ENCODE measurements at places on chromosomes 12 and 14.
A peak's percentile ranks its signal among the peaks of the same experiment; 100 is the strongest.

DNA sequence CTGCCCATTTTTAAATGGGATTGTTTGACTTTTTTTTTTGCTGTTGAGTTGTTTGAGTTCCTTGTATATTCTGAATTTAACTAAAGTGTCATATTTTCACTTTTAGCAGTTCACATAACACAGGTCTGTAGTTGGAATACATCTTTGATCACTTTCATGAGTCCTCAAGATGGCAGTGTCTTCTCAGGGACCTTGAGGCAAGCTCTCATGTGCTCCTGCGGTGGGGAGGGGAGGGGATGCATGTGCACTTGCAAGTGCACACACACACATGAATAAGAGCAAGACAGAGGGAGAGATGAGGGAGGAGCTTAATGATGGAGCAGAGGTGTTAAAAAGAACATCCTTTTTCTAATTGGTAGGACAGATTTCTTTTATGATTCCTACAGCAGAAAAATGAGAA, 291.4 kb upstream of the OR4E1 start:
- no peak for DNase-seq

DNA sequence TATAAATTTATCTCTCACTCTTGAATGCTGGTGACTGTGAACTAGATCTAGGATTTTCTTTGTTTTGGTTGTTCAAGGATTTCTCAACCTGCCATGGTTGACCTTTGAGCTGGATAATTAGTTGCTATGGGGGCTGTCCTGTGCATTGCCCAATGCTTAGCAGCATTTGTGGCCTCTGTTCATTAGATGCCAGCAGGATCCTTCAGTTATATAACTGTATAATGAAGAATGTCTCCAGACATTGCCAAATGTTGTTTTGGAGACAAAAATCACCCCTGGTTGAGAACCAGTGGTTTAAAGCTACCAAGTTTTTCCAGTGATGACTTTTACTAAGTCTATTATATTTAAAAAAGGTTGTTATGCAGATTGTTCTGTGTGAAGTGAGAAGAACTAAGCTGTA, 147.9 kb upstream of the STXBP6 start:
- no peak for DNase-seq

- no peak for DNase-seq
Measured at GRCh38 chr12:12979126-12979525, 20.9 kb downstream of the HEBP1 start.

GRCh38 chr14:68714991-68715924, 77.6 kb downstream of the ZFP36L1 start:
- no peak for DNase-seq

DNA sequence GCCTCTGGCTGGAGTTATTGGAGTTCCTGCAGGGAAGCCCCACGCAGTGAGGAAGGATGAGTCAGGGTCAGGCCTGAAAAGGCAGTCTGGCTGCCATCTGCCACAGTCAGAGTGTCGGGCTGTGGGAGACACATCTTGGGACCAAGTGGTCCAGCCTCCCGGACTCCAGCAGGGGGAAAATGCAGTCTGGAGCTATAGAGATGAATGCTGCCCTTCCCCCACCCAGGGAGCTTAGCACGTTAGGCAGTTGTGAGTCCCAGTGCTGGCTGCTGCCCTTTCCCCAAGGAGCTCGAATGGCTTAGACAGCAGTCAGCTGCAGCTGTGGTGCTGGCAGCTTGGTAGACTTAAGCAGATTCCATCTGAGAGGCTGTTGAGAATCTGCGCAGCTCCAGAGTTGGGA, 8.2 kb upstream of the NTS start:
- DNase-seq = no peak

DNA sequence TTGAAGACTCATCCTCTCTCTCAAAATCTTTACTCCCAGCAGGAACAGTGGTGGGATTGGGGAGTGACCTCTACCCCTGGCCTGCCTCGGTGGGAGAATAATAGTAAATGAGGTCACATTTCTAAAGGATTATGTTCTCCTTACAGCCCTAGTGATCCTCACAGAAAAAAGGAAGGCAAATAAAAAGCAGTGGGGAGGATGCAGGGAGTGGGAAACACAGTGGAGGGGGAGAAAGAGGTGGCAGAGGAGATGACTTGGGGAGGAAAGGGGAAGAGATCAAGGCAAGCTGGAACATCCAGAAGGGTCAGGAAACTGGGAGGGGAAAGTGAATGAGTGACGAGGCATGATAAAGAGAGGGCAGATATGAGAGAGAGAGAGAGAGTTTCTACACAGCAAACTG, 8.3 kb upstream of the SYNDIG1L start:
- DNase-seq = no peak

DNA sequence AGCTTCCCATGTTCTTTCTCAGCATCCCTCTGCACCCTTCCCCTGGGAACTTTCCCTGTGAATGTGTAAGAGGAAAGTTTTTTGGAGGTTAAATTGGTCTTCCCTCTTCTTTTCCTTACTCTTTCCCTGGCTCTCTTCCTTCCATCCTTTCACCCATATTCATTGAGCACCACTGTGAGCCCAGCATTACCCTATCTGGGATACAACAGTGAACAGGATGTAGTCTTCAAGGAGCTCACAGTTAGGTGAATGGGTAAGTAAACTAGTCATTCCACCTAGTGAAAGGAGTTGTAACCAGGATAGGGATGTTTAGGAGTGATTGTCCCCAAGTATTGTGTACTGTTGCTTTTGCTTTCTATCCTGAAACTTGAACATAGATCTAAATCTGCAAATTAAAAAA, 123.8 kb downstream of the MYRFL start:
- no peak for DNase-seq

GRCh38 chr14:41297576-41298327, 308.9 kb upstream of the LRFN5 start:
- DNase-seq = no peak

GRCh38 chr12:32012249-32012785, 53.1 kb downstream of the RESF1 start:
- DNase-seq = no peak

DNA sequence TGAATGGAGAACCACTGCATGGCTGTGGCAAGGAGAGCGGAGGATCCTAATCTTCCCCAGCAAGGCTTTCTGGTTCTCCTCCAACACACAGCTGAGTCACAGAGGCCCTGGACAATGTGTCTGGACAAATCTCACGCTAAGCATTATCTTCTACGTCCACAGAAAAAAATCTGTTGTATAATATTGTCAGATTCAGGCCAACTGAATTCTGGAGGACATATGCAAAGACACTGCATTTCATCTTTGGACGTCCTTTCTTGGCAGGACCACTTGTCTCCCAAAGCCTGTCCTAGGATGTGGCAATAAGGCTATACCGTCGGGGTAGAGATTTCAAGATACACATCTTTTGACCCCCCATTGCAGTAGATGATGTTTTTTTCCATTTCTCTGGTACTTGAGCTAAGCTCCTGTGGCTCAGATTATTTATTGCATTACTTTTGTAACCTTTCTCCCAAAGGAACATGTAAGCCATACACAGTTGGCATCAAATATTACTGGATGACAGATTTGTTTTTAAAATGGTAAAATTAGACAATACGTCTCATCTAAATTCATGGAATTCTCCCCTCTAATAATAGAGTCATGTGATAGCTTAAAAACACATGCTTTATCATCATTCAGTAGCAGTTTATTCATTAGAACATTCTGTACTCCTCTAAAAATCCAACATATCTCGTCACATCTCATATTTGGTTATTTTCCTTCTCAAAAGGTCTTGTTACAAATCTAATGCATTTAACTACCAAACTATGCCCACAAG, 19.4 kb downstream of the LMO3 start:
- DNase-seq = no peak

DNA sequence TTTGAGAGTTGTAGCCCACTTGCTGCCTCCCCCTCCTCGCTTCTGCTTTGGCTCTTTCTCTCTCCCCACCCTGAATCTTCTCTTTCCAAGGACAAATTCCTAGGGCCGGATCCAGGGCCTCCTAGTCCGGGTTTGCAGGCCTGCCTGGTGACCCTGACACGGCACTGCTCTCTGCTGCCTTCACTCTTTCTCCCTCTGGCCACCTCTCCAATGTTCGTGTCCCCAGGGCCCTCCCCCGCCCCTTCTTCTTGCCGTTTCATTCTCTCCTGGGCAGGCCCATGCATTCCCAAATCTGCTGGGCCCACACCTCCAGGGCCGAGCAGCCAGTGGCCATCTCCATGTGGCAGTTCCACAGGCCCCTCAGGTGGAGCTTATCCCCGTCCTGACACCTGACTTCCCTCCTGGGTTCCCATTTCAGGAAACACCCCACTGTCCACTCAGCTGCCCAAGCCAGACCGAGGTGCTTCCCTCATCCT, 34.0 kb upstream of the CORO1C start:
- DNase-seq = no peak

DNA sequence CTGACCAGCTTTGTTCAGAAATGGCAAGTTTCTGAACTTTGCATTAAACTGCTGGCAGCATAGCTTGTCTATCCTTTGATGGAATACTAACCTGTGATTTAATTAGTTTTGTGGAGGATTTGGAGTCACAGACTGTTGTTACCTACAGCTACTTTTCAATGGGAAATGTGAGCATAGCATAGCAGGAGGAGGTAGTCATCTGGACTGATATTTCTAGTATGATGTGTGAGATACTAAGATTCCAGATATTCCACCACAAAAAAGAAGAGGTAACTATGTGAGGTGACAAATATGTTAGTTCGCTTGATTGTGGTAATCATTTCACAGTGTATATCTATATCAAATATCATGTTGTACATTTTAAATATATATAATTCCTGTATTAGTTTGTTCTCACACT, 833.0 kb downstream of the SLC6A15 start:
- no peak for DNase-seq

- no peak for DNase-seq
Measured at GRCh38 chr14:81363746-81364378, 36.3 kb downstream of the STON2 start.

GRCh38 chr14:67313153-67313552, 46.5 kb downstream of the ATP6V1D start:
- no peak for DNase-seq

DNA sequence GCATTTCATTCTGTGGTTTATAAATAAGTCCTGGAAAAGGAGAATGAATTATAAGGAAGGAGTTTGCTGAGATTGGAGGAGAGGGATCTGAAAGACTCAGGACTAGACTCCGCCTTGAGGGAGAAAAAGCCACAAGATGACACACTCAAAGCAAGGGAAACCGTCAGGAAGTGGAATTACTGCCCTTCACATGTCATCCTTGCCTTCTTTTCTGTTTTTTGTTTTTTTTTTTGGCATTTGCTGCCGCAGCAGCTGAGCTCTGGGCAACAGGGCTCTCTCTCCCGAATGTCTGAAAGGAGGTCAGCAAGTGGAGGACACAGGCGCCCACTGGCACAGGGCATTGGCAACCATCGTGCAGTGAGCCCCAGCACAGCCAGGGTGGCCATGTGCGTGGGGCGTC, 344.9 kb downstream of the DPF3 start:
- no peak for DNase-seq

GRCh38 chr14:64574371-64575107, 24.8 kb downstream of the PPP1R36 start:
- DNase-seq = no peak

DNA sequence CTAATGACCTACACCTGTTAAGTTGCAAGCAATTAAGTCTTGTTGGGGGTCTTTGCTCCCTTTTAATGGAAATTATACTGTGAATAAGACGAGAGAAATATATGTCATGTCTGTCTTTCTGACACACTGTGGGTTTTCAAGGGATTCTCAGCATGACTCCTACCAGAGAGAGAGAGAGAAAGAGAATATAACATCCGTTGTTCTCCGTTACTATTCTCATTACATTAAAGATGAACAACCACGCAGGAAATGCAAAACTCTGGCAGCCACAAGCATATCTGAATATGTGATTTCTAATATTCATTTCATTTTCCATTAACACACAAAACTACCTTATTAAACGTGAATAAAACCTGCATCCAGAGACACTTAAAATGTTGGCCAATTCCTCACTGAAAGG, 67.3 kb upstream of the EGLN3 start:
- no peak for DNase-seq

DNA sequence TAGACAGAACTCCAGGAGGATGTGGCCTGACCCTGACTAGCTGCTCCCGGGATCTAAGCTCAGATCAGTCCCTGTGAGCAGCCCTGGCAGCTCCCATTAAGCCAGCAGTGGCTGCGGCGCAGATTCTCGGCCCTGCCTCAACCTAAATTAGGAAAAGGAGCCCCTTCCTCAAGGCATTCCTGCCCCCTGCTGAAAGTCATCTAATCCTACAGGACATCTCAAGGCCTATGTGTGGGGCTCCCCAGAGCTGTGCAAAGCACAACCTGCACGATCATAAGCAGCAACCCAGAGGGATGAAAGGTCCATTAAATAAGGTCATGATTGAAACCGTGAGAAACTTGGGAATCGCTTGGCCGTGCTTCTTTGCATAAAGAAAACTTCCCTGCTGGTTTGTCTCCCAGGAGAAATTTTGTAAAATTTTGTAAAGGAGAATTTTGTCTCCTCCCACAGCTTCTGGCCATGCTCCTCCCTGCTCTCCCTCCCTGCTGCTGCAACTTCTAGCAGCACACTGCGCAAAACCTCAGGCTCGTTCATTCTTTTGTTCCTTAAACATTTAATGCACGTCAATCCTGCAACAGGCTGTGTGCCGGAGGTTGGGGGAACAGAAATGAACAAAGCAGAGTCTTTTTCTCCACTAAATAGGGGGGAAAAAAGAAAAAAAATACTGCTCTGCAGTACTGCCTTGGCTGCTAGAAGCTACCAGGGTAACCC, 96.6 kb upstream of the SLC35F4 start:
- DNase-seq = peak; percentile 71

DNA sequence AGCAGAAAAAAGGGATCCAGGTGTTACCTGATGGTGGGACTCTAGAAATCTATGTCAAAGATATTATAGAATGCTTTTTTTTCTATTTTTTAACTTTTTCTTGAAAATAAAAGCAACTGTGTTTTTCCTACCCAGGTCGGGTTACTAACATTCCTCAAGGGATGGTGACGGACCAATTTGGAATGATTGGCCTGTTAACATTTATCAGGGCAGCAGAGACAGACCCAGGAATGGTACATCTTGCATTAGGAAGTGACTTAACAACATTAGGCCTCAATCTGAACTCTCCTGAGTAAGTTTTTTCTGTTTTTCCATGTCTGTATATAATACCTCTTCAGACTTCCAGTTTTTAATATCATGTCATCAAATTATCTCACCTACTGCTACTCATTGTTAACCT, 27.6 kb upstream of the KCNMB4 start:
- DNase-seq = no peak

DNA sequence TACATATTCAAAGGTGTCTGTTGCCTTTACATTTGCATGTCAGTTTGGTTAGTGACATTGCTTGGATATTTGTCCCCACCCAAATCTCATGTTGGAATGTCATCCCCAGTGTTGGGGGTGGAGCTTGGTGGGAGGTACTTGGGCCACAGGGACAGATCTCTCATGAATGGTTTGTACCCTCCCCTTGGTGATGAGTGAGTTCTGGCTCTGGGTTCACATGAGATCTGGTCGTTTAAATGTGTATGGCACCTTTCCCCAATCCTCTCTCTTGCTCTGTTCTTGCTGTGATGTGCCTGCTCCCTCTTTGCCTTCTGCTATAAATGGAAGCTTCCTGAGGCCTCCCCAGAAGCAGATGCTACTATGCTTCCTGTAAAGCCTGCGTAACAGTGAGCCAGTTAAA, 207.9 kb upstream of the DIO3 start:
- DNase-seq = no peak
